ENCODE measurements at places on chromosomes 5 and 9. TPM values are rescaled to one million over a fixed set of nuclear protein-coding genes. Genes with fewer than 3 reads are reported as not detected.

PLPP7 gene
- total RNA-seq = 92.3 TPM

BHMT gene
- not detected for total RNA-seq

ORM2 gene
- total RNA-seq = not detected

INSL6 gene
- total RNA-seq = not detected

FSTL4 gene
- total RNA-seq = 0.36 TPM

All from myocyte (in vitro differentiated cells).